ENCODE measurements at places on chromosomes 6 and 20.

- no peak for DNase-seq
Measured at GRCh38 chr20:63625771-63626423, 1.0 kb downstream of the GMEB2 start.

DNA sequence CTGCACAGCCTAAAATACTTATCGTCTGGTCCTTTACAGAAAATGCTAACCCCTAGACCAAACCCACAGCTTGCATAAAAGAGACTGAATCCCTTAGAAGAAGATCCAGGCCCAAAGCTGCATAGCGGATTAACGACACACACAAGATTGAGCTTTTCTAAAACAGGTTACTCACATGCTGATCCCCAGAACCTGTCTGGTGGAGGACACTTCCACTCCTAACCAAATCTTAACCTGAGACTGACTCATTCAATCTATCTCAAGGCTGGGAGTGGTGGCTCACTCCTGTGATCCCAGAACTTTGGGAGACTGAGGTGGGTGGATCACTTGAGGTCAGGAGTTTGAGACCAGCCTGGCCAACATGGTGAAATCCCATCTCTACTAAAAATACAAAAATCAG, 2.8 kb upstream of the SLPI start:
- no peak for DNase-seq

DNA sequence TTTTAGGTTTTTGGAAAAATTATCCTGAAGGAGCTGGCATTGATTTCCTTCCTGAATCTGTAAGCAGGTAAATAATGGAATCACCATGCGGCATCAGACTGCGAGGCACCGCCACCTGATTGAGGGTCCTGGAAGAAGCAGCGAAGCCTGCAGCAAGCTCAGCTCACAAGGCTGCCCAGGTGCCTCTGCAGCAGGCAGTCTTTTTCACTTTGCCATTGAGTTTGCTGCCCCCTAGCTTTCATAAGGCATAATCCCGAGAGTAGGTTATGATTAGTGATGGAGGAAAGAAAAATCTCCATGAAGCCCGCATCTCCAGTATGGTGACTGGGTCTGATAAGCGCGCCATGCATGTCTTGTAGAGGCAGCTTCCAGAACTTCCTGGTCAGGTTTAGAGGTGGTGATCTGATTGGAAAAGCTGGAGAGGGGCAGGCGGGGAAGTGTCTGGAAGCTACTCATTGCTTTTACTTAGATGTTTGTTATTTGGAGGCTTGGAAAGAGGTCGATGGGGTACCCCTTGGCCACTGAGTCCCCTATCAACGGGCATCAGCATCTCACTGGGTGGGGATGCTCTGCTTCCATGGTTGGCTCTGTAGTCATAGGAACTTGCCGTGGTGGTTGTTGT, 26.7 kb downstream of the IYD start:
- no peak for DNase-seq

- DNase-seq, result no peak
Measured at GRCh38 chr20:57821935-57822334, 112.1 kb upstream of the PMEPA1 start.

DNA sequence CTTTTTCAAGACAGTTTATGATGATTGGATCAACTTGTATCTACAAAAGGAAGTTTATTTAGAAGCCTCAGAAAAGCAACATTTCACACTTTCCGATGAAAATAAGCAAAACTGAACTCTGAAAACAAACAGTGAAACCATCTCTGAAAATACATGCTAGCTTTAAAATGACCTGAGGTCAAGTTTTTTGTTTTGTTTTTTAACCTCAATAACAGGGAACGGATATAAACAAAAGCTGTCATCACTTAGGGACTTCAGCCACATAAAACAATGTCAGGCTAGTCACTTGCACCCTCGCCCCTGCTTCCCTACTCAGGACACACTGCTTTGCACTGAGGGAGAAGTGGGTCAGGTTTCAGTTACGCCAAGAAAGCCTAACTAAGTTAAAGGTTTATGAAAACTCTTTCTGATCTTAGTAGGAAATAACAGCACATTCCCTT, 11.6 kb downstream of the BACH2 start:
- no peak for DNase-seq

- no peak for DNase-seq
Measured at GRCh38 chr6:162485464-162485863, 242.1 kb downstream of the PRKN start.

DNA sequence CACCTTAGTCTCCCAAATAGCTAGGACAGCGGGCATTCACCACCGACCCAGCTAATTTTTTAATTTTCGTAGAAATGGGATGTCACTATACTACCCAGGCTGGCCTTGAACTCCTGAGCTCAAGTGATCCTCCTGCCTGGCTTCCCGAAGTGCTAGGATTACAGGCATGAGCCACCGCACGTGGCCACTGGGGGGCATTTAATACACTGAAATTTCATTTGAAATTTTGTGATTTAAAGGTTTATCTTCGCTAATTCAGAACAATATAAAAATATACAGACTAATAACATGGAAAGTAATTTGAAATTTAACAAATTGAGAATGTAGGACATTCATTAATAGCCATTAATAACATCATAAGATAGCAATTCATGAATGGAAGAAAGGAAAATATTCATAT, 20.5 kb upstream of the TBC1D32 start:
- no peak for DNase-seq

DNA sequence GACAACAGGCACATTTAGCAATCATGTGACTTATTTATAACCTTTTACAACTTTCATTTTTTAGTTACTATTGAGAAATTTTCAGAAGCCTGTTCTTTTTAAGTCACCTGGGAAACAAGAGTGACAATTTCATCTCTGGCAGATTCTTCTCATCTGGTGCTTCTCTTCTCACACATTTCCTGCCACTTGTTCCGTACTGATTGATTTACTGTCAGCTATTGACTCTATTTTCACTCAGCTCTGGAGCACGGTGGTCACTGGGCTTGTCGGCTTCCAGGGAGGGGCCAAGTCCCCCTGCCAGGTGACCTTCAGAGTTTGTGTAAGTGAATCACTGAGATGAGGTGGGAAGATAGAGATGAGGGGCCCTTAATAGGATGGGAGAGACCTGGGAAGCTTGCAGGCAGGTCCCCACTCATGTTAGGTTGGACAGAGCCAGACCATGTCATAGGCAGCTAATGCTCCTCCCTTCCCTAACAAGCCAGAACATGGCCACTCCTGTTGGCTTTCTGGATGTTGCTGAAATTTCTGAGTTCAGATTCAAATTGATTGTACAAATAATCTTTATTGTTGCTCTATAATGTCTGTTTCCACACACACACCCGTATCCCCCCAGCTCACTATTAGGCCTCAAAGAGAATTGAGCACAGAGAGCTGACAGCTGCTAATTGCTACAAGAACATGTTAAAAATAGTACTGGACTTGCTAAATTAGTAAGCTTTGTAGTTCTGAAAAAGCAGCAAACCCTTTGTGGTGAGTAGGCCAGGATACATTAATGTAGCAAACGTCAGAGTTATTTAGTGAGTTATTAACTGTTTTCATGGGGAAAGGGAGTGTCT, 13.3 kb downstream of the DUSP22 start:
- DNase-seq, result no peak

DNA sequence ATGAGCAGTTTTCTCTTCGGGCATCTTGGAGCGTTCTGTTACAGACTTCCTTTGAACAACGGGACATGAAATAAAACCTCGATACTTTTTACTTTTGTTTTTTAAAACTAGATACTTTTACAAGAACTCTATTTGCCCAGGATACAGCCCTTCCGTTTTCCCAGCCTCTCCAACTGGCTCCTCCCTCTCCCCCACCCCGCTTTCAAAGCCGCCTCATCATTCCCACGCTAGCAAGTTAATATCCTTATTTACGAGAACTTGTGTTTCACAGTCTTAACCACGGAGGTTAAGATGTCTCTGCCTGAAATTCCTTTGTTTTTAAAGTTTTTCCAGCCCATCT, 241 bp upstream of the CFAP206 start:
- no peak for DNase-seq

GRCh38 chr6:49082611-49083010, 380.4 kb downstream of the MMUT start:
- no peak for DNase-seq

- no peak for DNase-seq
Measured at GRCh38 chr6:56004426-56004825, 129.0 kb upstream of the BMP5 start.

GRCh38 chr20:31894980-31895675, 24.7 kb downstream of the TTLL9 start:
- DNase-seq, result no peak

DNA sequence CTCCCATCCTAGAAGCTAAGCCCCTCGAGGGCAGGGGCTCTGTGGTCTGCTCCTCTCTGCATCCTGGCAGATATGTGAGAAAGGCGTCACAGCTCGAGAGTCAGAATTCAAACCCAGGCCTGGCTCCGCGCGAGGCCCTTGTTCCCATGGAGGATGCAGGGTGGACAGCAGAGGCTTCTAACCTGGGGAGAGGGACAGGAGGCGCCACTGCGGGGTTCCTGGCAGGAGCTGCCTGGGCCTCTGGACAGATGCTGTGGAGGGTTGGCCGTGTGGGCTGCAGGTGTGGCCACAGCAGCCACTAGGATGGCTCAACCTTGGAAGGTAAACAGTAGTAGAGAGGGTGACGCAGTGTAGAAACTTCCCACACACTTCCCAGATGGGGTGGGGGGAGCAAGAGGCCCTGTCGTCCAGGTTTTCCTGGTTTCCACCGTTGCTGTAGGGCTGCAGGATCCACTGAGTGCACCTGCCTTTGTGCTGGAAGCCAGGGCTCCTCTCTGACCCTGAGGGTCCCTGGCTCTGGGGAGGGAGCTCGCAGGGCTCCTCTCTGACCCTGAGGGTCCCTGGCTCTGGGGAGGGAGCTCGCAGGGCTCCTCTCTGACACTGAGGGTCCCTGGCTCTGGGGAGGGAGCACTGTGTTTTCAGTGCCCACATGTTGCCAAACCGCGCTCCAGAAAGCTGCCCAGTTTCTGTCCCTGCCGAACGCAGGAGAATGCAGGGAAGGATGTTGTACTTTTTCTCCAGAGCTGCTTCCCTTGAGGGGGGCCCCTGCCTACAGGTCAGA, 14.2 kb downstream of the RBM38 start:
- DNase-seq, result no peak

DNA sequence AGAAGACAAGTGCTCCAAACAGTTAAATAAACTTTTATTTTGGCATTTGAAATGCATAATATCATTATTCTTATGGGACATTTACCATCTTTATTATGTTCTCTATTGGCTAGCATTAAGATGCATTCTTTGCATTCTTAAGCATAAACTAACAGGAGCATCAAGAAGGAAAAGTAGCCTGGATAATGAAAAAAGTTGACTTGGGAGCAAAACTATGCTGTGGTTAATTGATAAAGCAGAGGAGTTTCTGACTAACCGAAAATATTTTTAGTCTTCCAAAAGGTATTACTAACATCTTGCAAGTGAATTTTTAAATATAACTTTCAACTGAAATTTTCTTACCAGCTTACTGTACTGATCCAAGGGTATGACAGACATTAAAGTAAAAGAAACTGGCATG, 140.3 kb downstream of the FLRT3 start:
- DNase-seq, result no peak

GRCh38 chr6:137811121-137811915, 55.7 kb upstream of the TNFAIP3 start:
- peak; percentile 35 for DNase-seq

Data from AG09319 (cell line).